ENCODE measurements at places on chromosomes 11 and 22. TPM values are rescaled to one million over a fixed set of nuclear protein-coding genes. Genes with fewer than 3 reads are reported as not detected.

PTPRCAP gene
- 353 TPM for polyA plus RNA-seq

CFAP68 gene
- 13.3 TPM for polyA plus RNA-seq

GRCh38 chr11:121347813-121348212 lies 55.2 kb downstream of the SC5D start:
- H3K36me3 ChIP-seq = no peaks in the 10 kb centered on the region
- no peaks in the 10 kb centered on the region for H3K4me1 ChIP-seq
- DNase-seq = no peak
- H3K27ac ChIP-seq = no peak overlapping the region
- H3K27me3 ChIP-seq = no peaks in the 10 kb centered on the region
- no peak overlapping the region for H3K4me3 ChIP-seq

FBXO7 gene
- 72.3 TPM for polyA plus RNA-seq

DNA sequence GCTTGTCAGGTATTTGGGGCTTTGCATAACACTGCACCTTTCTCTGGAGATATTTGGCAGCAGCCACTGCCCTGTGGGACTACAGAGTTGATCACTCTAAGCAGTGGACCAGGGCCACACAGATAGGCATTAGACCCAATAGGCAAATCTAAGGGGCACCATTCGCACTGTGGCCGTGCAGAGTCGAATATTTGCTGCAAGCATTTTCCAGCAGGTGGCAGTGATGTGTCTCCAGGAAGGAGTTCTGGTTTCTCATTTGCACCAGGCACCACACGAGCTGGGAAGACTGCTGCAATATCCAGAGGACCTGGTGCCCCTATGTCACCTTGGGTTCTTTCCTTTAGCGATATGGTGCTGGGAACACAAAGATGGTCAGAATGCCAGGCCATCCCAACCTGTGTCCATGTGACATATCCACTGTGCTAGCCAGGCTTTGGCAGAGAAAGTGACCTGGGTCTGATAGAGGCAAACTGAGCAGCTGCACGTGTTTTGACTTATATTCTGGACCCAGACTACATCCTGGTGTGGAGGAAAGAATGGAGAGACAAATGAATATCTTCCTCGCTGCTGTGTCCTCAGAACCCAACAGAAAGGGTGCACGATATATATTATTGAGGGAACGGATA lies 318.7 kb downstream of the BUD13 start:
- no peak overlapping the region for H3K27ac ChIP-seq
- H3K36me3 ChIP-seq = no peaks in the 10 kb centered on the region
- DNase-seq = no peak

DNA sequence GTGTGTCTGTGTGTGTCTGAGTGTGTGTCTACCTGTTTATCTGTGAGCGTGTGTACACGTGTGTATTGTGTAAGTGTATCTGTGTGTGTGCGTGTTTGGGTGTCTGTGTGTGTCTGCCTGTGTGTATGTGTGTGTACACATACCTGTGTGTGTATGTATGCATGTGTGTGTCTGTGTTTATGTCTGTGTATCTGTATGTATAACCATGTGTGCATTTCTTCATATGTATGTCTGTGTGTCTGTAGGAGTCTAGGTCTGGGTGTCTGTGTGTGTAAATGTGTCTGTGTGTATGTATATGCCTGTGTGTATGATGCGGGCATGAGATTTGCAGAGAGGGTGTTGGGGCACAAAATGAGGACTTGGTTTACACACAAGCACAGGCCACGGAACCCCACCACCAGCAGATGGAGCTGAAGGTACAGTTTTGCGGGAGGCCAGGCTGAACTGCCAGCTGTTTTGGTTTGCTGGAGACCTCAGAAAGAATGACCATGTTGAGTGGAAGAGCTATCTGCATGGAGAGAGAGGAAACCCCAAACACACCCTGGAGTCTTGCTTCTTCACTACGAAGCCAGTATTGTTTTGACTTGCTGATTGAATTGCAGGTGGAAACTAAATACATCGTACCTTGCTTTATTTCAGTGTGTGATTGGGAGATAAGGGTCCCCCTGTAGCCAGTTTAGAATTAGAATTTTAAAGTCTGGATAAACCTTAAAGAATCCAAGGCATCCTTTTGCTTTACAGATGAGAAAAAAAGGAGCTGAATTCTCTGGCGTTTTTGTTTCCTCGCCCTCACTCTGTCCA lies 497.2 kb downstream of the NTM start:
- H3K27me3 ChIP-seq = no peaks in the 10 kb centered on the region
- H3K36me3 ChIP-seq = no peaks in the 10 kb centered on the region
- no peak overlapping the region for H3K27ac ChIP-seq
- DNase-seq = no peak

DNA sequence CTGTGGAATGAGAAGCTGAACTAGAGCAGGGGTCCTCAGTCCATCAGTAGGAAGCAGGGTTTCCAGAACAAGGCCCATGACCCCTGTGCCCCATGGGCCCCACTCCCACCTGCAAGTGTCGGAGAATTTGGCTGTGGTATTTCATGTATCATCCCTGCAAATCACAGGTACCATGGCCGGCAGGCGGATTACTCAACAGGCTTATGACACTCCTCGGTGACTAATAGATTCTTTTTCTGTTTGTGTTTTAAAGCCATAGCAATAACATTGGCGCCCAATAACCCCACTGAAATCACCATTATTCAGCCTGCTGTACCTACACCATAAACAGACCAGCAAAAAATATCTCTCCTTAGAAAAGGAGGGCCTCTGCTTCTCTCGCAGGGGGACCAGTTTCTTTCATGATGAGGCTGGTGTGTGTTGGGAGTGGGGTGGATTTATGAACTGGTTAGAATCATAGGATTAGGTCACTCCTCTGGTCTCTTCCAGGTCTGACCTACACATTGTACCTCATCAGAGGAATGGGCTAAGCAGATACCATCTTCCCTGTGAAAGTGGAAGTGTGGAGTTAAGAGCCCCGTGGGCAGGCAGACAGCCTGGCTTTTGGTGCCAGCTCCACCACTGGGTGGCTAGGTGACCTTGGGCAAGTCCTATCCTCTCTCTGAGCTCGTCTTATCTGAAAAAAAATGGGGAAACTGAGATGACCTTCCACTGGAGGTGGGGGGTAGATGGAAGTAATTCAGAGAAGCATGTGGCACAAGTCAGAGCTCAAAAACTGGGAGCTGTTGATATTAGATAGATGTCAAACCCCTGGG lies 60.2 kb upstream of the WNT11 start:
- no peaks in the 10 kb centered on the region for H3K36me3 ChIP-seq
- no peaks in the 10 kb centered on the region for H3K4me1 ChIP-seq
- H3K4me3 ChIP-seq = no peak overlapping the region

DNA sequence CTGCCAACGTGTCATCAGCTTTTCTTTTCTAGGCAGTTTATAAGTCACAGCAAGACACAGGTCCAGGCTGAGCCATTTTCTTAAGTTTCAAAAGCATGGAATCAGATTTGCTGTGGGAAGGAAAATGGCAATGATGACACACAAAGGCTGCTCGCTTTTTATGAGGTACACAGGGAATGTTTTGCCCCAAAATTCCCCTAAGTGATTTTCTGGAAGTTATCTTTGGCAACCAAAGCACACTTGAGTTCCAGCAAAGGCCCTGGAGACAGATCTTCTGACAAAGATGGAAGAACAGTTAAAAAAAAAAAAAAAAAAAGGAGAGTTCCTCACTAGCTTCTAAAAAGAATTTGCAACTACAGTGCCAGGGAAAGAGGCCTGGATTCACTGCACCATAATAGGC lies 260.8 kb downstream of the LARGE1 start:
- H3K36me3 ChIP-seq = no peaks in the 10 kb centered on the region
- no peak overlapping the region for H3K27ac ChIP-seq
- no peak overlapping the region for H3K4me3 ChIP-seq
- DNase-seq = no peak
- H3K4me1 ChIP-seq = peaks cover 13% of the 10 kb centered on the region
- H3K27me3 ChIP-seq = no peaks in the 10 kb centered on the region

DNA sequence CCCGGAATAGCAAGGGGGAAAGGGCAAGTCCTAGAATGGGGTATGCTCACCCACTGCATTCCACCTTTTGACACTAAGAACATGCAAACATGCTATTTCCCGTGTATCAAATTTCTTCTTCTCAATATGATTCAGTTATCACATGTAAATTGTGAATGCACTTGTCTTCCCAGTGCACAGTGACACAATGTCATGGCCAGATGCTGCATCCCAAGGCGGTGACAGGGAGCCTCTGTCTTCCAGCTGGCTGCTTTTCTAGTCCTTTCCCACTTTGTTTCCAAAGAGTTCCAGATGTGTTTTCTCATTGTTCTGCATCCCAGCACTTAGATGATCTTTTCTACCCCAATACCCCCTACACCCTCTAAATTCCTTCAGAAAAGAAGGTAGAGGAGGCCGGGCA lies 12.4 kb downstream of the SLC25A18 start:
- H3K36me3 ChIP-seq = no peaks in the 10 kb centered on the region
- no peak for DNase-seq
- H3K27ac ChIP-seq = no peak overlapping the region
- no peaks in the 10 kb centered on the region for H3K4me1 ChIP-seq
- no peaks in the 10 kb centered on the region for H3K27me3 ChIP-seq

IFTAP gene
- polyA plus RNA-seq = 0.31 TPM

DNA sequence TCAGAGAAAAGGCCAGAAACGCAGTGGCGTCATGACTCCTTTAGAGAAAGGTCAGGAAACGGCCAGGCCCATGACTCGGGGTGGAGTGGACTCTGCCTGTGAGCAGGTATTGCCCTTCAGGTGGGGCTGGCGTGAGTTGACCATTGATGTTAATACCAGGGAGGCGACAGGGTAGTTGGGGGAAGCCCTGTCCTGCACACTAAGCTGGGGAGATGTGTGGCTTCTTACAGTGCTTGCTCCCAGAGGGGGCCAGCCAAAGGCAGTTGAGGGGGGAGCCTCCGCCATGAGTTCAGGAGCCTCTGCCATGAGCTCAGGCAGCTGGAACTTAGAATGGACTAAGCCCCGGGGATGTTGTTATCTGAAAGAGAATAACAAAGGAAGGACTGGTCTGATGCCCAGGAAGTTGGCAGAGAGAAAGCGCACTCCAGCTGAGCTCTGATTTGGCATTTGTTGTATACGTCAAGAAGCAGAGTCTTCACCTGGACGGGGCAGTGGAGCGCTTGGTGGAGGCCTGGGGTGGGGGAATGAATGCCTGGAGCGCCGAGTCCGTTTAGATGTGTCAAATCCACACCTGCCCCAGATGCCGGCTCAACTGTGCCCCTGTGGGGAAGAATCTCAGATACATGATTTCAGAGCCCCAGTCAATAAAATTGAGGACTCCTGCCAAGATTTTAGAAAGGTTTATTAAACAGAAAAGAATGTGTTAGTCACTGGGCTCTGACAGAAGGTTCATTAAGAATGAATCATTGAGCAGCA lies 222.5 kb downstream of the TBC1D22A start:
- H3K4me3 ChIP-seq = no peak overlapping the region
- H3K27me3 ChIP-seq = no peaks in the 10 kb centered on the region
- no peak for DNase-seq
- H3K4me1 ChIP-seq = no peaks in the 10 kb centered on the region

APOBEC3C gene
- polyA plus RNA-seq = 29.2 TPM

GRCh38 chr11:35324183-35324886 lies 95.0 kb downstream of the SLC1A2 start:
- no peaks in the 10 kb centered on the region for H3K27me3 ChIP-seq
- no peak overlapping the region for H3K4me3 ChIP-seq
- peaks cover 3% of the 10 kb centered on the region for H3K4me1 ChIP-seq
- no peaks in the 10 kb centered on the region for H3K36me3 ChIP-seq
- no peak for DNase-seq

- no peak overlapping the region for H3K27ac ChIP-seq
- DNase-seq = no peak
- H3K36me3 ChIP-seq = peaks cover 15% of the 10 kb centered on the region
- no peaks in the 10 kb centered on the region for H3K27me3 ChIP-seq
- H3K4me3 ChIP-seq = no peak overlapping the region
Measured at GRCh38 chr22:39410264-39410663, 10.7 kb downstream of the TAB1 start.

- no peaks in the 10 kb centered on the region for H3K36me3 ChIP-seq
- peaks cover 4% of the 10 kb centered on the region for H3K27me3 ChIP-seq
- no peak overlapping the region for H3K27ac ChIP-seq
- DNase-seq = no peak
- peaks cover 17% of the 10 kb centered on the region for H3K4me1 ChIP-seq
Measured at GRCh38 chr11:115869780-115870431, 365.7 kb upstream of the CADM1 start.

DNA sequence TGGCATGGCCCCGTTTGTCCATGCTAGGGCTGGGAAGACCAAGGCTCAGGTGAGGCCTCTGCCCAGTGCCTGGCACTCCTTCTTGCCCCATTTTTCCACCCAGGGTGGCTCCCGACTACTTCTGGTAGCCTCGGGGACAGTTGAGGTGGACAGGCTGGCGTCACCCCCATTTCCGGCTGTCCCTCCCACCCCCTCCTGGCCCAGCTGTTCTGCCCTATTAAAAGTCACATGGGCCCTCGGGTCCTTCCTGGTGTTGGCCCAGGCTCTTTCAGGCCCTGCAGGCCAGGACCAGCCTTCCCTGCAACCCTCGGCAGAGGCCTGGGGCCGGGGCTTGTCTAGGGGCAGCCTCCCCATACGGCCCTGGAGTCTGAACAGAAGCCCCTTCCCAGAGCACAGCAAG lies 9.5 kb downstream of the CD81 start:
- no peak for DNase-seq
- H3K27me3 ChIP-seq = no peaks in the 10 kb centered on the region
- H3K4me3 ChIP-seq = peak overlapping the region; percentile 63

DNA sequence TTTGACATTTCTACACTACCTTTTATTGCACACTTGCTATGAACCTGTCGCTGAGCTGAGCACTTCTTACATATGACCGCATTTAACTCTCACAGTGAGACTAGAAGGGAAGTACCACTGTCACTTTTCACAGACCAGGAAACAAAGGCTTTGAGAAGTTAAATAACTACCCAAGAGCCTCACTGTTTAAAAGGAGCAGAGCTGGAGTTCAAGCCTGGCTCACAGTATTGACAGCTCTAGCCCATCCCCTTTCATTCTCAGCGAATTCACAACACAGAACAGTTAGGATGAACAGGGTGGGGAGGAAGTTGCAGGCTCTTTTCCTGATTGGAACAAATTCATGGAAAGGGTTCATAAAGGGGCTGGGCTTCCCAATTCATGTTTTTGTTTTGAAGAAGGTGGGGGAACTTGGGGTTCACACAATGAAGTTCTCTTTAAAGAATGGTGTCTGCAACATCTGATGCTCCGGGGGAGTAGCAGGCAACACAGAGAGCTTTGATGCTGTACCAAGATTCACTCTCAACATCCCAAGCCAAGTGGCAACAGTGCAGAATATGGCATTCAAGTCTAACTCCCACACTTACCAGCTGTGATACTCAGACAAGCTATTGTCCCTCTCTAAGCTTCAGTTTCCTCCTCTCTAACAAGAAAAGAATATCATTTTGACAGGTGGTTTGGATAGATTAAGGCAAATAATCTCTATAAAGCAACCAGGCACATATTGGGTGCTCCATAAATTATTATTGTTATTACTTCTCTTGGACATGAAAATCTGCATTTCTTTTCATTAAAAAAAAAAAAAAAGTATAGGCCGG lies 17.2 kb downstream of the SCGB1A1 start:
- H3K4me1 ChIP-seq = peaks cover 21% of the 10 kb centered on the region
- no peaks in the 10 kb centered on the region for H3K36me3 ChIP-seq
- no peaks in the 10 kb centered on the region for H3K27me3 ChIP-seq
- H3K27ac ChIP-seq = peak overlapping the region; percentile 8
